H4 (cell line): ENCODE measurements at places on chromosomes 7 and 10.

GRCh38 chr7:699476-700170 lies 26.9 kb upstream of the DNAAF5 start:
- DNase-seq, result no peak

DNA sequence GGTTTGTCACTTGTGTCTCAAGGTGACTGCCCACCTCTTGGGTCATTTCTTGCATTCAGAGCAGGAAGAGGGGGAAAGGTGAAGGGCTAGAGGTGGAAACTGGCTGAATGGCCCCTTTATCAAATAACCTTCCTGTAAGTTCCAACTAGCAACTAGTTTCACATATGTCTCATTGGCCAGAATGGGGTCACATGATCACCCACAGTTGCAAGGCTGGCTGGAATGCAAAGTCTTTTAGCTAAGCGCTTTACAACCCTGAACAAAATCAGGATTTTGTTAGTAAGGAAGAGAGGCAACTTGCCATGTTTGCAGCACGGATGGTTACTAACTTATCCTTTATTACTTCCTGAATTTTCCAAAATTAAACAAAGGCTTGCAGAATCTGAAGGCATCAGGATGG lies 156.3 kb downstream of the EMX2 start:
- DNase-seq, result no peak

GRCh38 chr10:18659819-18660535 lies 746 bp downstream of the ARL5B start:
- peak; percentile 6 for DNase-seq

DNA sequence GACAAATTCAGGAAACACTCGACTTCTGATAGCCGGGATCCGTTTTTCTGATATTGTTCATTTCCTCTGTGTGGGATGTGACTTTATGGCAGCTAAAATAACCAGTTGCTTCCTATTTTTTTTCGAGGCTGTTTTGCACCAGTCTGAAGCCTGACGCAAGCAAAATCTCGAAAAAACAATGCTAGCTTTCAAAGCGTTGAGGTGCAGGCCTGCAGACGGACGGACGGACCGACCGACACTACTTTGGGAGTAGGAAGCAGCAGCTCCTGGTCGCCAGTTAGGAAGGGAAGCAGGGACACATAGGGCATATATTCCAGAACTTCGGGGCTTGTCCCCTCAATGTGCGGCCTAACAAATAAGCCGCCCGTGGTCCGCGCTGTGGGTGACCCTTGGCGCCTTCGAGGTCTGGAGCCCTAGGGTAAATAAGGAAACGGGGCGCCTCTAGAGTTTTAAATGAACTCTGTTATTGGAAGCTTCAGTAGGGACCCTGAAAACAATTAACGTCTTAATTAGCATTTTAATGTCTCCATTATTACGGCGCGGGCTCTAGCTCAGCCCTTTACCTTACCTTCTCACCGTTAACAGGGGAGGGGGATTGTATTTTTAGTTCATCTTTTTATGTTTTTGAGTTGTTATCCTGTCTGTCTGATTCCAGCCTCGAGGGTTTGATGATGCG lies 1.3 kb downstream of the HHEX start:
- DNase-seq, result no peak

DNA sequence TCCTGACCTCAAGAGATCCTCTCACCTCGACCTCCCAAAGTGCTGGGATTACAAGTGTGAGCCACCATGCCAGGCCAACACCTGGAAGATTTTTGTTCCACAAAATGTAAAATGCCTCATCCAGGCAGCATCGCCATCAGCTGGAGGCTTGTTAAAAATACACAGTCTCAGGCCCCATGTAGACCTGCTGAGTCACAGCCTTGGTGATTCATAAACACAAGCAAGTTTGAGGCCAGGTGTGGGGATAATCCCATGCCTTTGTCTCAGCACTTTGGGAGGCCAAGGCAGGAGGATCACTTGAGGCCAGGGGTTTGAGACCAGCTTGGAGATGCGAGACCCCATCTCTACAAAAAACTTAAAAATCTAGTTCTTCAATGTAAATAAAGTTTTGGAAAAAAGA lies 49.1 kb upstream of the FOXK1 start:
- DNase-seq, result peak; percentile 98

DNA sequence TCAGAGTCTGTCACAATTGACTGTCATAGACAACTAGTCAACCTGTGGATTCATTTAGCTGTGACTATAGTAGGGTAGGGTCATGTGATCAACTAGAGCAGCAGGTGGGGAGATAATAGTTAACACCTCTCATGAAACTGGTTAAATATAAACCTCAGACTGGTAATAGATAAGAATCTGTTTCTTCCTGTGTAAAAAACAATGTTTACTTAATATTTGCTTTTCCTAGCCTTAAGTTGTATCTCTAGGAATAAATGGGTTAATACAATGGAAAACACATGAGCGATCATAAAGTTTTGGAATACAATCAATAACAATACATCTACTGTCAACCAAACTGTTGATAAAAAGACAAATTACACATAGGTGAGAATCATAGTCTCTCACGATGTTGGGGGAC lies 43.4 kb upstream of the ITGB8 start:
- DNase-seq, result no peak
